ENCODE measurements at places on chromosomes 12 and 14. TPM values are rescaled to one million over a fixed set of nuclear protein-coding genes. Genes with fewer than 3 reads are reported as not detected.

DNA sequence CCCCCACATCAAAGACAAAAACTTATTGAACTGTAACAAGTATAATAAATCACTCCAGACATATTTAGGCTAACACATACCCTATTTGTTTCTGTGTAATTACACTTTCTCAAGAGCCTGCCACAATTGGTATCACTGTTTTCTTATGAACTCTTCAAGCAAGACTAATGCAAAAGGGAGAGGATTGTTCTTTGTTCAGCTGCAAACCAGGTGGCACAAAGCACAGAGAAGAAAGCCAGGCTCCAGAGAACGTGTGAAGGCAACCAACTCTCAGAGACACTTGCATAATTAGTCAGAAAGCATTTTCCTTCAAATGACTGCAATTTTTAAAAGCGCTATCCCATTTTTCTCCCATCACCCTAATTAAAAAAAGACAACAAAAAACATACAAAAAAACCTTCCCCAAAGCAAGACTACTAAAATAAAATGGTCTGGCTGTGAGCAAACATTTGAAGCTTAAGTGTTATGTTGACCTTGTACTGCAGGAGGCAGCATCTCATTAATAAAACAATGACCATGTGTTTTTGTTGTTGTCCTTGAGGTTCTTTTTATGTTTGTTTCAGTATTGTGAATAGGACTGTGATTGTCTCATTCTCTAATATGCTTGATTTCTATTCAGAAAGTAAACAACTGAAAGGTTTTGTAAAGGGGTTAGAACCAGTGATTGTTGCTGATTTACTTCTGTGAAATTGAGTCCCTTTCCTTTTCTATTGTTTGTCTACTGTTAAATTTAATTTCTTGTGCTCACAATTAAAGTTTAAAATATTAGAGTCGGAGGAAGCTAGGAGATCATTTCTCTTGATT, 452.7 kb upstream of the PDE3A start:
- no peak overlapping the region for H3K4me3 ChIP-seq
- H3K27me3 ChIP-seq, result no peaks in the 10 kb centered on the region
- no peaks in the 10 kb centered on the region for H3K36me3 ChIP-seq

GRCh38 chr12:131390412-131391334, 320.2 kb upstream of the SFSWAP start:
- H3K4me1 ChIP-seq, result no peaks in the 10 kb centered on the region
- peak; percentile 30 for DNase-seq
- no peaks in the 10 kb centered on the region for H3K27me3 ChIP-seq
- H3K4me3 ChIP-seq, result no peak overlapping the region

- no peak overlapping the region for H3K4me3 ChIP-seq
- no peaks in the 10 kb centered on the region for H3K4me1 ChIP-seq
- no peak for DNase-seq
- peak overlapping the region; percentile 39 for H3K27ac ChIP-seq
Measured at GRCh38 chr12:128266086-128266485, 884 bp upstream of the TMEM132C start.

DNA sequence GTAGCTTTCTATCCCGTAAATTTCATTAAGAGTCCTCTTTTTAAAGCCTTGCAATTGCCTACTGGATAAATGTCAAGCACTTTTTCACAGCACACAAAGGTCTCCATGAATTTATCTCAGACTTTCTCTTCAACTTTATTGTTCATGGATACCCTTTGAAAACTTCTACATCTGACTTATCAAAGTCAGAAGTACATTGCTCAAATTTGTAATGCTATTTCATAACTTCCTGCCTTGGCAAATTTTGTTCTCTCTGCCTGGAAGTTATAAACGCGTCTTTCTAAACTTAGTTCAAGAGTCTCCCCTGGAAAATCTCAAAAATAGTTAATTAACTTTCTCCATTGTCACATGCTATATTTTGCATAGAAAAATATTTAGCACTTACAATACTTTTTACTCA, 55.9 kb upstream of the RERGL start:
- H3K4me3 ChIP-seq, result no peak overlapping the region
- no peaks in the 10 kb centered on the region for H3K27me3 ChIP-seq
- H3K27ac ChIP-seq, result no peak overlapping the region

DNA sequence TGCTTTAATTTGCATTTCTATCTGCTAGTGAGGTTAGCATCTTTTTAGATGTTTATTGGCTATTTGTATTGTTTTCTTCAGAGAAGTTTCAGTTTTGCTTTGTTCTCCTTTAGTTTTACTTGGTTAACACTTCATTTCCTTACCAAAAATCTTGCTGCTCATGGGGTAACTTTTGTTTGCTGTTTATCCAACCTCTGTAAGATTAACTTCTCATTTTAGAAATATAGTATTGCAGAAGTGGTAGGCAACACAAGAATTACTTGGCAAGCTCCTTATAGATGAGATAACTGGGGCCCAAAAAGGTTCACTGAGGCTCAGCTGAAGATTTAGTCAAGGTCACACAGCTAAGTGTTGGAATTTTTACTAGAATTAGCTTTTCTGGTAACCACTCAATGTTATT, 40.5 kb downstream of the ALKBH1 start:
- DNase-seq, result no peak
- H3K4me1 ChIP-seq, result peaks cover 3% of the 10 kb centered on the region
- no peak overlapping the region for H3K27ac ChIP-seq
- H3K4me3 ChIP-seq, result no peak overlapping the region

GRCh38 chr12:132049876-132050275, 94.2 kb downstream of the DDX51 start:
- no peaks in the 10 kb centered on the region for H3K27me3 ChIP-seq
- H3K4me1 ChIP-seq, result no peaks in the 10 kb centered on the region
- no peak overlapping the region for H3K27ac ChIP-seq
- no peak for DNase-seq
- no peak overlapping the region for H3K4me3 ChIP-seq

Gene GPR68
- total RNA-seq, result 45.3 TPM
